ENCODE measurements at places on chromosomes 6 and 20.

DNA sequence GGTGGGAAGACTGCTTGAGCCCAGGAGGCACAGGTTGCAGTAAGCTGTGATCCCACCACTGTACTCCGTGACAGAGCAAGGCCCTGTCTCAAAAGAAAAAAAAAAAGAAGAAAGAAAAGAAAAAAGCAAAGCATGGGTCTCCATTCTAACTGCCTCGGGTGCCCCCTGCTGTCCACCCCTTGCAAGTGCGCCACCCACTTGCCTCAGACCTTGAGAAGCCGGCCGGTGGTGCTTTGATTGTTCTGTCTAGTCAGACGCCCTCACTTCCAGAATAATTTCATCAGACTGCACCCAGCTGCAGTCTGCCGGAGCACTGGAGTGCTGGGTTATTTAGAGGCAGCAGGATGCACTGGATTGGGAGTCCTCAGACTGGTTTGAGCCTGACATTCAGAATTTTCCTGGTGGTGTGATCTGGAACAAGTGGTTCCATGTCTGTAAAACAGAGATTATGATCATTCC is 17.6 kb upstream of the TM9SF4 start:
- DNase-seq, result peak; percentile 56

GRCh38 chr6:167978607-167979006 is 18.9 kb upstream of the KIF25 start:
- DNase-seq, result no peak

DNA sequence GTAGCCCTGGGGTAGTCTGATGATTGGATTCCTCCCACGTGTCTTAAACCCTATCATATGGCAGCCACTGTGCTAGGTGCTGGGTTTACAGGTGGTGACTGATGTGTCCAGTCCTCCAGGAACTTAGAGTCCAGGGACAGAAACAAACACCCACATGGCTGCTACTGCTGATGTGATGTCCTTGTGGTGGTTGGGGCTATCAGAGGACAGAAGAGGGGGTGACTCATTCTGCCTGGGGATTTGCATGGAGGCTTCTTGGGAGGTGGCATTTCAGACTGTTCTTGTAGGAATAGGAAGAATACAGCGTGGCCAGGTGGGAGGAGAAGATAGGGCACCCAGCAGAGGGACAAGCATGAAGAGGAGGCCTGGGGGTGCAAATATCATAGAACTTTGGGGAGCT is 9.8 kb downstream of the RAET1G start:
- DNase-seq, result no peak

- no peak for DNase-seq
These were observed 64.7 kb downstream of the SASH1 start for GRCh38 chr6:148407372-148407771.

DNA sequence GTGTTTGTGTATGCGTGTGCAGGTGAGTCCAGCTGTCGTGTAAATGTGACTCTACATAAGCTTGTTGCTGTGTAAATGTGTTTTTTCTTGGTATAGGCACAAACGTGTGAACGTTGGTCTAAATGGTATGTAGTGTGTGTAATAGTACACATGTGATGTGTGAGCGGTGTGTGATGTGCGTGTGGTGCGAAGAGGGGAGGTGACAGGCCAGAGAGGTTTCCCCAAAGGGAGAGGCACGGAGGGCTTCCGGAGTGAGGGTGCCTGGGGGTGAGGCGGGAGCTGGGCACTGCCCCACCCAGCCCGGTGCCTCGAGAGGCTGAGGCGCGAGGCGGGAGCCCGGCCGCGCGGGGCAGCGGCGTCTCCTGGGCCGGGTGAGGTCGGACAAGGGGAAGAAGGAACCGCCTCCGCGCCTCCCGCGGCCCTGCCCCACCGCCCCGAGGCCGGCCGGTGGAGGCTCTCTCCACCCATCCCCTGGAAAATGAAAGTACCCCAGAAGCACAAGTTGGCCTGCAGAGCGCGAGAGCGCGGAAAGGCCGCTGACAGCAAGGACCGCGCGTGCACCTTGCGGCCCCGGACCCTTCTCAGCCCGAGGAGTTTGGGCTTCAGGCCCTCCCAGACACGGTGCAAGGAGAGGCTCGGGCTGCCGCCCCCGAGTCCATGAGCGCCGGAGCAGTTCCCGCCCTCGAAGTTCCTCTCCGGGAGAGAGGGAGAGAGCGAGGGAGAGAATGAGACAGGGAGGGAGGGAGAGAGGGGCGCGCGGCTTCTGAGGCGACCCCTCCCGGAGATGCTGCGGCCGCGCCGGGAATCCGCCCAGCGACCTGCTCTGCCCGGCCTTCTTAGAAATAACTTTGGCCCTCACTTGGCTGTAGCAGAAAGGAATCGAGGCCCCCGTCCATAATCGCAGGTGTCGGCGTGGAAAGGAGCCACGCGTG is 43.2 kb upstream of the OSTM1 start:
- DNase-seq, result no peak

- DNase-seq, result no peak
These were observed 323.8 kb upstream of the JARID2 start for GRCh38 chr6:14921878-14922671.

GRCh38 chr6:119834418-119834817 is 484.9 kb upstream of the MAN1A1 start:
- no peak for DNase-seq

DNA sequence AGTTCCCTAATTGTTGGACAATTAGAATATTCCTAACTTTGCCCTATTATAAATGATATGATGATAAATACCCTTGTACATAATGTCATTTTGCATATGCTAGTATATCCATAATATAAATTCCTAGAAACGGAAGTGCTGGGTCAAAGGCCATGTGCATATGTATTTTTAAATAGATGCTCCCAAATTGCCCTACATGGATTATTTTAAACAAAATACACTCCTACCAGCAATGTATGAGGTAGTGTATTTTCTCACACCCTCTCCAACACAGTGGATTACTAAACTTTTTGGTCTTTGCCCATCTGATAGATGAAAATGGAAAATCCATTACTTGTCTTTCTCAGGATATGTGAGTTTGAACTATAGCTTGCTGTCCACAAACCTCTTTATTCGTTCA is 385.1 kb upstream of the JARID2 start:
- DNase-seq, result no peak

DNA sequence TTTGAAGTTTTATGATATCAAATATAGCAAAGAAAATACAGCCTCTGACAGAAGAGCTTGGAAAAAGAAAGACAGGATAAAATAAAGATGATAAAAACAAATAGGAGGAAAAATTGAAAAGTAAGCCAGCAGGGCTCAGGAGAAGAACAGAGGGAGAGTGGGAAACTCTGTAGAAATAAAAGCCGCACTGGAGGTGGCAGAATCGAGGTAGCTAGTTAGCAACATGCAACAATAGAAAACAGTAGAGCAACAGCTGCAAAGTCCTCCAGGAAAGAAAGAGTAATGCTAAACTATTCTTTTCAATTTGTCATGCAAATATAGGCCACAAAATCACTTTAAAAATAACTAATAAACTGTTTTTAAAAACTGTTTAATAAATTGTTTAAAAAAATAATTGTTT is 28.8 kb downstream of the HBS1L start:
- no peak for DNase-seq

DNA sequence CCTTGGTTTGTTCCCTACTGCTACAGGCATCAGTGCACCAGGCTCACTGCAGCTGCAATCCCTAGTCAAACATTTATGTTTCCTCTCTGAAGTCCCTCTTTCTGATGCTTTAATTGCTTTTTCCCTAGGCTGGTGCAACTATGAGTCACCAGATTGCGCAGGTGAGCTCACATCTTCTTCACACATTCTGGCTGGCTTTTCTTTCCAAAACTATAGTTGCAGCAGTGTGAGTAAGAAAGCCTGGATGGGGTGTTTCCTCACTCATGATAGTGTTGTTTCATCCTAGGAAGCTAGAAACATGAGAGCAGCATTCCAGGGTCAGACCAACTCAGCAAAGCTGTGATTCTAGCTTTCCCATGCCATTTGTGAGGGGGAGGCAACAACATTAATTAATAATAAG is 296.4 kb downstream of the PAX1 start:
- DNase-seq, result peak; percentile 7

- no peak for DNase-seq
These were observed 72.3 kb downstream of the CARMIL1 start for GRCh38 chr6:25351485-25351884.

GRCh38 chr20:14865169-14865568 is 527.8 kb upstream of the FLRT3 start:
- no peak for DNase-seq
